ENCODE measurements at places on chromosomes 5 and 9. TPM values are rescaled to one million over a fixed set of nuclear protein-coding genes. Genes with fewer than 3 reads are reported as not detected.

PRRT1B gene
- 0.93 TPM for total RNA-seq

SPTLC1 gene
- total RNA-seq, result 75.7 TPM

C5orf15 gene
- total RNA-seq, result 81.7 TPM

TAF1L gene
- not detected for total RNA-seq

CFAP157 gene
- 1.5 TPM for total RNA-seq

MARVELD2 gene
- 26.8 TPM for total RNA-seq

GFPT2 gene
- total RNA-seq, result 11.9 TPM

ENHO gene
- 0.41 TPM for total RNA-seq

PRDM9 gene
- not detected for total RNA-seq

LIFR gene
- 136 TPM for total RNA-seq

CER1 gene
- total RNA-seq, result 1.1 TPM

BTNL8 gene
- 0.47 TPM for total RNA-seq

DAB2IP gene
- 39.9 TPM for total RNA-seq

RASEF gene
- total RNA-seq, result 6.1 TPM

GARIN3 gene
- total RNA-seq, result not detected

NTNG2 gene
- 4.0 TPM for total RNA-seq

FLT4 gene
- total RNA-seq, result 39.1 TPM

CD14 gene
- total RNA-seq, result 81.6 TPM

ANKRD34B gene
- total RNA-seq, result 0.18 TPM

FRMD3 gene
- total RNA-seq, result 16.6 TPM

AHRR gene
- total RNA-seq, result 6.4 TPM

GRM6 gene
- not detected for total RNA-seq

NSMF gene
- 27.0 TPM for total RNA-seq

TGFBI gene
- total RNA-seq, result 224 TPM

UAP1L1 gene
- total RNA-seq, result 11.2 TPM

CDX1 gene
- total RNA-seq, result 0.18 TPM

UGCG gene
- total RNA-seq, result 95.6 TPM

FAXDC2 gene
- 32.7 TPM for total RNA-seq

KCNIP1 gene
- total RNA-seq, result 4.7 TPM

BASP1 gene
- 47.3 TPM for total RNA-seq

OR1Q1 gene
- total RNA-seq, result not detected

WNK2 gene
- total RNA-seq, result 21.3 TPM

ECPAS gene
- total RNA-seq, result 81.1 TPM

PCDHB13 gene
- 7.9 TPM for total RNA-seq

RGMB gene
- 26.4 TPM for total RNA-seq

PCDH1 gene
- total RNA-seq, result 44.8 TPM

JAKMIP2 gene
- 2.9 TPM for total RNA-seq

GFI1B gene
- 2.0 TPM for total RNA-seq

IL13 gene
- total RNA-seq, result not detected

SUSD3 gene
- total RNA-seq, result 15.6 TPM

BAG1 gene
- total RNA-seq, result 75.6 TPM

SHLD3 gene
- total RNA-seq, result 3.6 TPM

CMYA5 gene
- 72.5 TPM for total RNA-seq

TMEM171 gene
- 6.9 TPM for total RNA-seq

PCDHGB7 gene
- 15.8 TPM for total RNA-seq

GLRA1 gene
- not detected for total RNA-seq

SNAPC4 gene
- total RNA-seq, result 9.6 TPM

PPP2R2B gene
- 10.3 TPM for total RNA-seq

KIF12 gene
- 101 TPM for total RNA-seq

GPSM1 gene
- 45.0 TPM for total RNA-seq

CXCL14 gene
- 37.1 TPM for total RNA-seq

PCDHGC4 gene
- 9.6 TPM for total RNA-seq

LRRC19 gene
- total RNA-seq, result 12.1 TPM

BTNL3 gene
- not detected for total RNA-seq

HAPLN1 gene
- total RNA-seq, result 1.8 TPM

TRPM6 gene
- total RNA-seq, result 3.0 TPM

SPINK6 gene
- total RNA-seq, result not detected
